ENCODE measurements at places on chromosomes 7 and 10.

- DNase-seq, result no peak
Observed at GRCh38 chr7:2157473-2158279, 75.1 kb downstream of the MAD1L1 start.

GRCh38 chr7:139899328-139899955 is 70.4 kb downstream of the TBXAS1 start:
- DNase-seq, result no peak

GRCh38 chr10:63204667-63205391 is 71.7 kb downstream of the NRBF2 start:
- no peak for DNase-seq

DNA sequence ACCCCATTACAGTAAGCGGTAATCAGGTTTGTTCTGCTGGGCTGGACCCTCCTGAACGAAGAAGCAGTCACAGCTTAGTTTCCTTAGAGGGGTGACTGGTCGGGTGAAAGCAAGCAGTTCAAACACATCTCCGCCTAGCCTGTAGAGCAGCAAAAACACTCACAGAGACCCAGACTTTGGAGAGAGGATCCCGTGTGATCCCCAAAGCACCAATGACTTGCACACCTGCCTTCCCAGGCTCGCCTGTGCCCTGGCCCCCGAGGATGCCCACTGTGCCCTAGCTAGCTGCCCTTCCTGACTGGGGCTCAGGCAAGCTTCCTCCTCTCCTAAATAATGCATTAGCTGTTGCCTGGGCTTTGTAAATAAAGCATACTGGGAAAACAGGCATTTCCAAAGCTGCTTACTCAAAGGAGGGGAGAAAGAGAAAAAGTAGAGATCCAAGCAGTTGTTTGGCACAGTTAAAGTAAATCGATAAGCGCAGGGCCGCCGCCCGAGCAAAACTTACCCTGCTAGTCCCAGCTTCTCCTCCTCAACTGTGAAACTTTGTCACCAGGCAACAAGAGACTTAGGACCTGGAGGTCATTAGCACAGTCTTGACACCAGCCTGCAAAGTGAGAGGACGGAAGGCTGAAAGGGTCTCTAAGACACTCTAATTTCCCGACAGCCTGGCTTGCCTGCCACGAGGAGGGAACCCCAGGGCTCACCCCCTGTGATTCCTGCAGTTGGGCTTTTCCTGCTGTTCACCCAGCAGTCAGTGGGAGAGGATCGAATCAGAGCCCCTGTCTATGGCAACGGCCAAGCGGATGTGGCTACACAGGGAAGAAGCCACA is 4.8 kb downstream of the LRRC18 start:
- DNase-seq, result peak; percentile 59

DNA sequence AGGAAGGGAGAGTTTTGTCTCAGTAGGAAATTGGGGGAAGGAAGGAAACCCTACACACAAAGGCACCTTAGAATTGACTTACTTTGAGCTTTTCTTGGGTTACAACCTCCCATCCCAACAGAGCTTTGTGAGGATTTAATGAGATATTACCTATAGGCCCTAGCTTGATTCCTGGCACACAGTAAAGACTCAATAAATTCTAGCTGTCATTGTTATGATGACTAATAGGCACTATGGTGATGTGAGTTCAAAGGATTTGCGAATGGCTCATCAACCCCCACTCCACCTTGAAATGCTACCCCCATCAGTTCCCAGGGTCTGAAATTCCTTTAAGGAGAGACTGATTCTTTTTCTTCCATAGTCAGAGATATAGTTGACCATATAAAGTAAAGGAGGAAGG is 67.9 kb upstream of the SMNDC1 start:
- no peak for DNase-seq

- DNase-seq, result no peak
Observed at GRCh38 chr10:91771907-91772306, 26.3 kb upstream of the TNKS2 start.

DNA sequence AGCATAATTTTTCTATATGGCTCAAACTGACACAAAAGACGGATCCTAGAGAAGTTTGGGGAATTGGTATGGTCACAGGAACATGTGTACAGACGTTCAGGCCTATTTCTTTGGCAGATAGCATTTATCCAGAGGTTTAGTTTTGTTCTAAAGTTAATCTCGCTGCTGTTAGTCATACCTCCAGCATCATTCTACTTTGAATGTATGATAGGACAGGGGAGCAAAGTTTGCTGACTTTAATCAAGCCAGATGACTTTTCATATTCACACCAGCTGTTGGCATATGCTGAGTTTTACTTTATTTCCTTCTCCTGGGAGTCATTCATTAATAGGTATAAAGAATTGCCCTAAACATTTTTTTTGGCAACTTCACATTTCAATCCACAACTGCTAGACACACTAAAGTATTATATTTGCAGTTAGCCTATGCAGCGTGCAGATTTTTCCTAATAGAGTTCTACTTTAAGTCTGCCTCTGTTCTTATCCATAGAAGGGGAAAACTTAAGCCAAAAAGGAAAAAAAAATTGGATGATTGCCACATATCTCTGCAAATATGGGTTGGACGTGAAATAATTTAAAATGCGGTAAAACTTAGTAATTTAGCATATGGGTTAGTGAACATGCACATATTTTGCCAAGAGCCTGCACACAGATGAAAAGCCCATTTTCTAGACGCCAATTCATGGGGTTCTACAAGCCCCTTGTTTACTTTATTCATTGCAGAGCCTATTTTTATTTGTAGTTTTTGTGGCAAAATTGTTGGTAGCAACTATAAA is 213.1 kb downstream of the C7orf25 start:
- no peak for DNase-seq

DNA sequence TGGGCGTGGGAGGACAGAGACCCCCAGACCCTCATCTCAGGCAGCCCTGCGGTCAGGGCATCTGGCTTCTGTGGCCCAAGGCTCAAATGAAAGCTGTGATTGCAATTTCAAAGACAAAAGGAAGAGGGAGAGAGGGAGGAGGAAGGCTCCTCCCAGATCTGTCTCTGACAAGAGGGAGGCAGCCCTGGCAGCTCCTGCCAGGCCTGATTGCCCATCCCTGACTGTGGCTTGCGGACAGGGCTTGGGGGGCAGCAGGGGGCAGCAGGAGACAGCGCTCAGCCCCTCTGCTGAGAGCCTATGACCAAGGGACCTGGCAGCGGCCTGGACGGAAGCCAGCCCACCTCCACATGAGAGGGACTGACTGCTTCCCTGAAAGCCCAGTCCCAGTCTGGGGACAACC is 91.8 kb downstream of the PTPRN2 start:
- DNase-seq, result no peak
